ENCODE measurements at places on chromosomes 13 and 19.
A peak's percentile ranks its signal among the peaks of the same experiment; 100 is the strongest.

DNA sequence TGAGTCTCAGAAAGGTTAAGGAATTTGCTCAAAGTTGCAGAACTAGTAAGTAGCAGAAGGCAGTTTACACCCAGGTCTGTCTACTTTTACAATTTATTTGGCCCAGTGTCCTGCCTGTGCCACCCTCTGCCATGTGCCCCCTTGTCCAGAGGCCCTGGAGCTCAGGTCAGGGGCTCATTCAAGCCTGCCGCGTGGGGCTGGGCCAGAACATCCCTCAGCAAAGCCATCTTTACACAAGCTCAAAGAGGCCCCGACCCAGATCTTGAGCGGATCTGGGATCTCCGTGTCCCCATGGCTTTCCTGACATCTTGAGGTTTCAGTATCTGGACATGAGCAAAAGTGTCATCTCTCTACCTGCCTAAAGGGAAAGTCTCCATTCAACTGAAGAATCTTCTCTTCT, 76.4 kb upstream of the VSTM2B start:
- DNase-seq, result no peak

DNA sequence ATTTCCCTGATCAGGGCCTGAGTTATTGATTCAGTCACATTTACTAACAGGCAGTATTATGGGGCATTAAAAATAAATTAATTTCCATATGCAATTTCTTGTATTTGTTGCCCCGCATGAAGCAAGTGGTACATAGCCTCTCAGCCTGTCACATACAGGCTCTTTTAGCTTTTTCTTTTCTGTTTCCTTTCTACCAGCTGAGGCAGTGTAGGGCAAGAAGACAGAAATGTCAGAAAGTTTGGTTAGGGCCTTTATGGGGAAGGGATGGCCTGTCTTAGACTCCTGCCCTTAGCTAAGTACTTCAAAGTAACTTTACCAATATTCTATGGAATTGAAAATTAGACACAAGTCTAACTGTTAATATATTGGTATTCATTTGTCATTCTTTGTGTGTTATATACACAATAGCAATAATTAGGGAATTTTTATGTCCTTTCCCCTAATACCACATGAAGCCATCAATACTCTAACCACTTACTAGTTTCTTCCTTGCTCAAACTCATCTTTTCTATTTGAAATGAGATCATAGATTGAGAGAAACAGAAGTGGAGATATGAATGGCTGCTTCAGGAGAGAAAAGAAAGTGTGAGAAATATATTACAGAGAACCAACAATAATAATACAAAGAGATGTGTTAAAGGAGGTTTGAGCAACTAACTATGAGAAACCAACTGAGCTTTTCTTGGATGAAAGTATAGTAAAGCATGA, 669.6 kb downstream of the PCDH17 start:
- no peak for DNase-seq

DNA sequence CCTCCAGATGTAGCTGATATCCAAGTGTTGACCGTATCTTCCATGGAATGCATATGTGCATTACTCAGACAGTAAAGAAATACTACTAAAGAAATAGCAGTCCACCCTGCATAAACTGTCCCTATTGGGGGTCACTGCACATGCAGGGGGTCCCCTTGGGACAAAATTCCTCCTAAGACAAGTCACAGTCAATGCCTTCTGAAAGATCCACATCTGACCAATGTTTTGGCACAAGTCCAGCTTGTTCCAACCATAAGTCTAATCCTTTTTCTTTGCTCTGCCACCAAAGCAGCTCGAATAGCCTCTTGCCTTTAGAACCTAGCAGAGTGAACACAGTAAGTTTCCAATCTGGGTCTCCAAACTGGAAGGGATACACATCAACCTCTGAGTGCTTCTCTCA, 87.9 kb downstream of the DIAPH3 start:
- no peak for DNase-seq

DNA sequence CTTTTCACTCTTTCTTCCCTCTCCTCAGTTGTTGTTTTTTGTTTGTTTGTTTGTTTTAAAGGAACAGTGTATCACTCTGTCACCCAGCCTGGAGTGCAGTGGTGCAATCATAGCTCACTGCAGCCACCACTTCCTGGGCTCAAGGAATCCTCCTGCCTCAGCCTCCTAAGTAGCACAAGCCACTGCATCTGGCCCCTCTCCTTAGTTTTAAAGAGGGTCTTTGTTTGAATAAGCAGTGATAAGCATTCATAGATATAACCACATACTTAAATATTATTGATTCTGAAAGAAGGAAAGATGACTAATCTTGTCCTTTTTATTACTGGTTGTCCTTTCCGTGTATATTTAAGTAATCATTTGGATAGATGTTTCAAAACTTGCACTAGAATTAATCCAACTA, 26.7 kb downstream of the ERCC5 start:
- no peak for DNase-seq

DNA sequence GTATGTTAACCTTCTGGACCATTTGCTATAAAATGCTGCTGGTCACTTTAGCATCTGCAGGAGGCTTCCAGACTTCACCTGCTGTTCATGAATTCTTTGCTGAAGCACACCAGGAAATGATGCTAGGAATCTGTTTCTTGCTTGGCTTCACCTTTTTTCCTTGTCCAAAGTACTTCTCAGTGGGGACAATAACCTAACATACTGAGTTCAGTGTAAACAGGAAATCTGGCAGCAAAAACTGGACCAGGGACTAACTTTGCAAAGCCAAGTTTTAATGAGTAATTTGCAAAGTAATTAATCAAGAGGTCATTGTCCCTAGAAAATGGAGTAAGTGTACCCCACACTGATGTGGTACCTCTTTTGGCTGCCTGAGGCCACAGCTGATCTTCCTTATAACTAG, 128.4 kb downstream of the RXFP2 start:
- no peak for DNase-seq

- no peak for DNase-seq
Observed at GRCh38 chr19:570937-571565, 1.3 kb upstream of the BSG start.

DNA sequence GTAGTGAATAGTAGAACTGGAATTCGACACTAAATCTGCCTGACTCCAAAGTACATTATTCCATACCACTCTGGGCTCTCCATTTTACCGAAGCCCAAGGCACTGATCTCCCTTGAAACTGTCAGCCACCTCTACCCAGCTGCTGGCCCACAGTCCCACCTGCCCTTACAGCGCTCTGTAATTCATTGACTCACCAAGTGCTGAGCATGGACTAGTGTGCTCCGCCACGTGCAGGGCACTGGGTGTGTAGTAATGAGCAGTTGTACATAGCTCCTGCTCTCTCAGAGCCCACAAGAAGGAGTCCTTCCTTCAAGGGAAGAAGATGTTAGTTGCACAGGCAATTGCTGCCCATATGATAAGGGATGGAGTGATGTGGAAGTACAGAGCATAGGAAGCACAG, 76.6 kb upstream of the SIAH3 start:
- DNase-seq, result no peak

GRCh38 chr13:113815151-113816058, 48.5 kb downstream of the GAS6 start:
- no peak for DNase-seq

- peak; percentile 8 for DNase-seq
Observed at GRCh38 chr13:92896842-92897241, 329.8 kb upstream of the GPC6 start.

- DNase-seq, result no peak
Observed at GRCh38 chr13:97215325-97215724, 6.8 kb upstream of the MBNL2 start.
